Uterus (tissue), 4 donors: ENCODE measurements at places on chromosomes 11 and 22.

DNA sequence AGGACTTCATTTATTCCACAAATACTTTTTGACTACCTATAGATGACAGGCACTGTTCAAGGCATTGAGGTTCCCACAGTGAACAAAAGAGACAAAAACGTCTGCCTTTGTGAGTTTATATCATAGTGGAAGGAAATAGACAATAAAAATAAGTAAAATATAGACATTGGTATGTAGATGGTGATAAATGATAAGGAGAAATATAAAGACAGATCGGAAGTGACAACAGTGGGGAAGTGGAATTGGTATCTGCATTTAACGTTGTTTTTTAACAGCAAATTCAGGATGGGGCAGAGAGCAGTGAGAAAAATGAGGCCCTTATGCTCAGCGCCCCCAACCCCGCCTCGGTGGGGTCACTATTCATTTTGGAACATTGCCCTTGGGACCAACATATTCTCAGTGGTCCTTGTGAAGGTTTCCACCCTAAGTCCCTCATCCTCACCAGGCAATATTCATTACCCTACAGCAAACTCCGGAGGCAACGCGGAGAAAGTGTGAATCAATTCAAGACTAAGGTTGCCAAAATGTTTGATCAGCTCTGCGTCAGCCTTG is 627 bp upstream of the PEX26 start:
- DNase-seq: no peak

- no peak for DNase-seq
Observed at GRCh38 chr11:85137597-85137996, 489.5 kb downstream of the DLG2 start.

DNA sequence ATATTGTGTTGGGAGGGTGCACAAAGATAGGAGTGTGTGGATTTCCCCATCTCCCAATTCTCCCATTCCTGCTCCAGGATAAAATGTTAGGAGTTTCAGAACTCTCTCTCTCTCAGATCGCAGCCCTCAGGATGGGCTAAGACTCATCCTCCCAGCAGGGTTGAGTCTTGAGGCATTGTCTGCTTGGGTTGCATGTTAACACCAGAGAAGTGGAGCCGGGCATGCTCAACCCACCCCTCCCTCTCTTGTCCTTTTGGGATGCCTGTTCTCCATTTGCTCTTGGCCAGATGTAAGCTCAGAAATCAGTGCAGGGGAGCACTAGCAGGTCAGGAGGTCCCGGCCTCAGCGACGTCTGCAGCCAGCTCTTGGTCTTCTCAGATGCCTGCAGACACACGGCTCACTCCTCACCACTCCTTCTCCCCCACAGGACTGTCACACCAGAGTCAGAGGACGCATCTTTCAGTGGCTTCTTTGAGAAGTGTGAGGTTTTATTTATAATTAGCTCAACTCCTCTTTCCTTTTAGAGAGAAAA is 1456.5 kb downstream of the TBC1D22A start:
- no peak for DNase-seq

DNA sequence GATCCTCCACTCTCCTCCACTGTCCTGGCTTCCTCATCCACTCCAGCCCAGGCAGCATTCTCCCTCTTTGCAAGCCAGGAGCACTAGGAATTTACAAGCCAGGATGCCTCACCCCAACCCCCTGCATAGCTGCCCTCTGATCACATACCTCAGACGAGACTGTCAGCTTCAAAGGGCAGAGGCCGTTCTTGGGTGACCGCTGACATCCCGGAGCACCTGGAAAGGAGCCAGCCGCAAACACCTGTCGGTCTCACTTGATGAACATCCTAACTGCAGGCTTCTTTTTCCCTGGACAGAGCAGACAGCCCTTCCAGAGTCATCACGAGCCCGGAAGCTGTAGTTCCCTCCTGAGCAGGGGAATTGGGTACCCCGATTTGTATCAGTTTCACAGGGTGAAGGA is 451.3 kb upstream of the B3GAT1 start:
- no peak for DNase-seq

DNA sequence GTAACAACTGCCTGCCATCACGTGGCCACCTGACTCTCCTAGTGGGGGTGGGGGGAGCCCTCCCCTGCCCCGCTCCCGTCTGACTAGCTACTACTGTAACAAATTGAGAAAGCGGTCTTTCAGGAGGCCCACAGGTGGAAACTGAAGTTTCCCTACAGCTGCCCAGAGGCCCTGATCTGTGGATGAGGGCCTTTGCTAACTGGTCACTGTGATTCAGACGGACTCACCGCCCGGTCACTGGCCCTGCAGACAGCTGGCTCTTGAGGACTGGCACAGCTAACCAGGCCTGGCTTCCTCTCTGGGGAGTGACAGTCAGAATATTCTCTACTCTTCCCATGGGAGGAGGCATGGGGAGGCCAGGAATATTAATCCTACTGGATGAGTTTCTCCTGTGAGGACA is 116.8 kb downstream of the ARHGAP8 start:
- no peak for DNase-seq

- no peak for DNase-seq
Observed at GRCh38 chr11:118048472-118049370, 28.2 kb upstream of the TMPRSS4 start.

GRCh38 chr11:2577991-2578928 is 121.5 kb downstream of the KCNQ1OT1 start:
- DNase-seq: peak; percentile 16

DNA sequence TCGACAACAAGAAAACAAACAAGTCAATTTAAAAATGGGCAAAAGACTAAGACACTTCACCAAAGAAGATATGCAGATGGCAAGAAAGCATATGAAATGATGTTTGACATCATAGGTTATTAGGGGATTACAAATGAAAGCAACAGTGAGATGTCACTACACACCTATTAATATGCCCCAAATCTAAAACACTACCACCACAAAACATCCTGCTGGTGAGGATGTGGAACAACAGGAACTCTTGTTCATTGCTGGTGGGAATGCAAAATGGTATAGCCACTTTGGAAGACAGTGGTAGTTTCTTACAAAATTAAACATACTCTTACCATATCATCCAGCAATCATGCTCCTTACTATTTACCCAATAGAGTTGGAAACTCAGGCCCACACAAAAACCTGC is 29.0 kb downstream of the PRRG4 start:
- no peak for DNase-seq

DNA sequence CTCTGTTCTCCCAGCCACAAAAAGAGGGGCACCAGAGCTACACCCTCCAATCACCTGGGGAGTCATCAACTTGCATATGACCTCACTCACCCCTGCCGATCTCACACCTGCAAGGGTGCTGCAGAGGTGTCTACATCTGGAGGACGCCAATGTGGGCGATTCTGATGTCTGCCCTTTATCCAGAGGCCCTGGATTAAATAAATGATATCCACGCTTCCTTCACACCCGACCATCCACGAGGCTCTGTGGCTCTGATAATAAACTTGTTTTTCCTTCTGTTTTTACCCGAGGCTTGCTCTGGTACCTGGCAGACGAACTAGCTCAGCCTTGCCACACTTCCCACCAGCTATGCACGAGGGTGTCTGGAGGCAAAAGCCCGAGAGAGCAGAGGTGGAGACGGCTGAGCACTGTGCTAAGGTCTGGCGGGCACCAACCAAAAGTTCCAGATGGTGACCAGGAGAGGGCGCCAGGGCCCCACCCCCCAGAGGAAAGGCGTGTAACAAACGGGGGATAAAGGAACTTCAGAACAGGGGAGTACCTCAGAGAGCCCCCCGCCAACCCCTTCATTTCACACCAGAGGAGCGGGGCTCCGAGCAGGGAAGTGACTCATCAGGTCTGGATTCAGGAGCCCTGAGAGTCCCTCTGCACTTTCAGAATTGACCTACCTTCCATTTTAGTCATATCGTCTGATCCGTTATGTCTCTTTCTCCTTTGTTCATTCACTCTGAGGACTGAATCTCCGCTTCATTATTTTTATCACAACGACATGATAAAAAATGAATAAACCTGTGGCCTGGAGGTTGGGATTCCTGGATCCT is 13.5 kb downstream of the SCN3B start:
- peak; percentile 28 for DNase-seq

DNA sequence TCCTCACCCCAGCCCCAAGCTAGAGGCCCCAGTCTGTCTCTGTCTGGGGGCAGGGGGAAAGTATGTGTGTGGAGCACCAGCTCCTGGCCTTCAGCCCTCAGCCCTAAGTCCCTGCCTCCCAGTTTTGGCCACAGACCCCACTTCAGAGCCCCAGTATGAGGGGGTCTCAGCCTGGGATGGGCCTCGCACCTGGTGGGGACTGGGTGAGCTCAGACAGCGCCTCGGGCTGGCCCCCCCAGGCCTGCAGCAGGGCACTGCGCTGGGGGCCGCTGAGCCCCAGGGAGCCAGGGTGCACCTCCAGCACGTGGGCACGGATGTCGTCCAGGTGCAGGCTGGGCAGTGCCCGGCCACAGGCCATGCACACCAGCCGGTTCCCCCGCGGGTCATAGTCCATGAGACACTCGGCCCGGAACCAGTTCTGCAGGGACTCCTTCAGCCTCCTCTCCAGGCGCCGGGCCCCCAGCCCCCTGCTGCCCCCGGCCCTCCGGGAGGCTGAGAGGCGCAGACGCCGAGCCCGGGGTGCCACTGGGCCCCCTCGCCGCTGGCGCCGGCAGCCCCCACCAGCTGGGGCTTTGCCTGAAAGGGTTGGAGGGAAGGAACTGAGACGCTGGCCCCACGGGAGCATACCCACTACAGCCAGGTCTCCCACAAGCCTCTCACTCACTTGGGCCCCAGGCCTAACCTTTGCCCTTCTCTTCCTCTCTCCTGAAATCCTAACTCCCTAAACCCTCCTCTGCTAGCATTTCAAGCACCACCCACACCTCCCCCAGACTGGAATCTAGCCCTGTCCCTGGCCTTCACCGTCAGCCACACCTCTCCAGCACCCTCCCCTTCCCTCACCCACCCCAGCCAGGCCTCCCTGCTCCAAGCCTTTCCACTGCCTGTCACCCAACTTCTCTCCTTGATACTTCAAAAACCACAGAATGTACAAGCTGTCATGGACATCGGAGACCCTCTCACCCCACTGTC is 3.6 kb downstream of the ZFTA start:
- peak; percentile 52 for DNase-seq
